ENCODE measurements at places on chromosomes 4 and X.

DNA sequence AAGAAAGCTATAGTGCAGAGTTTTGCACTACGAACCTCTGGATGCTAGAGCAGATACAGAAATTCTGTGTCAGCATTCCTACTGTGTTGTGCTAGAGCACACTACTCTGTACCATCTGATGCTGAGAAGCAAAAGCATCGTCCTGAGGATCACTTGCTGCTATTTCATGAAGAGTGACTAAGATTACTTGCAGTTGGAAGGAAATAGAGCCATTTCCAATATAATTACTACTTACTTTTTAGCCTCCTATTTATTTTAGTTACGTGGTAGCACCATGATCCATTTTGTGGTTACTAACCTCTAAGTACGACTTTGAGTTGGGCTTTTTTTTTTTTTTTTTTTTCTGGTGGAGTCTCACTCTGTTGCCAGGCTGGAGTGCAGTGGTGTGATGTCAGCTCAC lies 226.7 kb downstream of the PALLD start:
- no peak for DNase-seq

DNA sequence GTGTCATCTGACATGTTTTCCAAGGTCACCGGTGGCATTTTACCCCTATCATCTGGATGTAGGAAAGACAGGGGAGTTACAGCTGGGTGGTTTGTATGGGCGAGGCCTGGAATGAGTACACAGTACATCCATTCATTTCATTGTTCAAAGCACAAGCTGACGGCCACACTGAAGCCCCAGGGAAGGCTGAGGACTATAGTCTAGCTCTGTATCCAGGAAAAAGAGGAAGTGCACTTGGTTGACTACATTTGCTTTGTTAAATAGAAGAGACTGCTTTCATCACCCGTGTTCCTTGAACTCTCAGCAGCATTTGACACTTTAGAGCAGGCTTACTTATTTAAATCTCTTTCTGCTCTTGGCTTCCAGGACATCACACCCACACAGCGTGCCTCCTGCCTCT lies 1041.0 kb upstream of the TENM3 start:
- no peak for DNase-seq

DNA sequence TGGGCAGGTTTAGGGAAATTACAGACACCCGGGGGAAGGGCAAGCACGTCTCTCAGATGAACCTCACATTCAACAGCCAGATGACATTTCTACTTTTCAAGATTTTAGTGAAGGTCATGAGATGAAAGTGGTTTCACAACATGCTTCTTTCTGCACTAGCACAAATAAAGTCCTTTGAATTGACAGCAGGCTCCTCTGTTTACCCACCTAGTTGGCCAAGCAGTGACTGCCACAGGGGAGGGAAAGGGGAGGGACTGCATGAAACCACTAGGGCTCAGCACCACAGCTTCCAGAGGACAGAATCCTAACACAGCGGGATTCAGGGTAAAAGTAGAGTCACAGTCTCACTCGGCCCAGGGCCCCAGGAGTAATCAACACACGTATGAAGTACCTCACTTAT lies 6.2 kb downstream of the RAB40A start:
- no peak for DNase-seq

DNA sequence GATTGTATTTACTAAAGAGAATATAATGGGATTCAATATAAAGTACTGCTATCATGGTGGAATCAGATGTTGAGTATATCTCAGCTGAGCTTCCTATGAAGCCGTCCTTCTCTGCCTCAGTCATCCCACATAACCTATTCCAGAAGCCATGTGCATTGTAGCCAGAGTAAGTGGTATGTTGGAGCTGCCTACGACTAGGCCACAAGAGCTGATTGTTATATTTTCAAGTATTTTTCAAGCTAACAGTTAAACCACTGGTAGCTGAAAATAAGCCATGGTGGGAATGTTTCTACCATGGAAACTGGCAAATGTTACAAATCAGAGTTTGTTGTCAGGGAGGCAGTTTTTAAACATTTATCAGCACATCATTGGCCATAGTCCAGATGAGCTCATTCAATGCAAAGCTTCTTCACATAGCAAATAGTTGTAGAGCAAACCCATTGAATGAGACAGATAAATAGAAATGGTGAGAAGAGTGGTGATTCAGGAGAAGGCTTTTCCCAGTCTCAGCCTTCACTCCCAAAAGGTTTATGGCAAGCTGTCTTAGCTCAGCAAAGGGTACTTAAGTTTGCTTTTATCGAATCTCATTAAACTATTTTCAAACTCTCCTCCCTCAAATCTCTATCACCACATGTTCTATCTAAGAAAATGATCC lies 436.4 kb downstream of the PCDH19 start:
- DNase-seq, result no peak

DNA sequence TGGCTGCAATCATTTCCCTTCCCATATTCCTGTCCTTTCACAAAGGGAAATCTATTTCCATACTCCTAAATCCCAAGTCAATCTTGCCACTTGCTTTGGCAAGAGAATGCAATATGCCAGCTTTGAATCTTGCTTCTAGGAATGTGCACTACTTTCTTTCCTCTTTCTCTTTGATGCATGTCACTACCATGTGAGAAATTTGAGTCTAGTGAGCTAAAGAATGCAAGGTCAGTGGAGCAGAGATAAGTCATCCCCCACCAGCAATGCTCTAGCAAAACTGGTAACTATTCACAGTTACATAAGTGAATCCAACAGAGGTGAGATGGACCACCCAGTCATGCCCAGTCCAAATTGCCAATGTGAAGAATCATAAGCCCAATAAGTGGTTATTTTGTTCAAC lies 910.4 kb downstream of the RAB28 start:
- no peak for DNase-seq

- DNase-seq, result no peak
These were observed 22.1 kb downstream of the PKD2 start for GRCh38 chr4:88029556-88029955.

GRCh38 chr4:113339430-113339813 lies 290.0 kb downstream of the ANK2 start:
- DNase-seq, result no peak

GRCh38 chr4:168197926-168198325 lies 105.6 kb downstream of the ANXA10 start:
- DNase-seq, result no peak

GRCh38 chr4:20279381-20279780 lies 27.7 kb downstream of the SLIT2 start:
- no peak for DNase-seq

DNA sequence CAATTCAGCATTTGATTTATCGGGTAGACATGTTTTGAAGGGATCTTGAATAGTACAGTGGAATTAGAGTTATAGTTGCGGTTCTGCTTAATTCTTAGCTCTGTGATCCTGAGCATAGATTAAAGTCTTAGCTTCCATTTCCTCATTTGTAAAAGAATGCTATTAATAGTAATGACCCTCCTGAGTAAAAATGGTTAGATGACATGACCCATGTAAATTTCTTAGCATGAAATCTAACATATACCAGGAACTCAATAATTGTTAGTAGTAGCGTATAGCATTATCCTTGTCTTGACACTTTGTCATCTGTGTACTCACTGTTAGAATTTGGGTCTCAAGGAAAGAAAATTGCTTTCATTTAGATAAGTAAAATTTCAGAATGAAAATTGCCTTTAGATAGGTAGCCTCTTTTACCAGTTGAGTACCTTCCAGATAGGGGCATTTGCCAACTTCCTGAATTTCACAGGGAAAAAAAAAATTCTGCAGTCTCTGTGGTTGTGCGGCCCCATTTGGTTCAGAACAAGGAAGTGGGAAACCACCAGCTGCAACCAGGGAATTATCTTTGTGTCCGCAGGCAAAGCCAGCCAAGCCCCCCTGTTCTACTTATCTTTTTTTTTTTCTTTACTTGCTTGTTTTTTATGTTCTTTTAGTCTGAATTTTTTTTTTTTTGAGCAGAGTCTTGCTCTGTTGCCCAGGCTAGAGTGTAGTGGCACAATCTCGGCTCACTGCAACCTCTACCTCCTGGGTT lies 86.9 kb downstream of the TMEM164 start:
- no peak for DNase-seq

DNA sequence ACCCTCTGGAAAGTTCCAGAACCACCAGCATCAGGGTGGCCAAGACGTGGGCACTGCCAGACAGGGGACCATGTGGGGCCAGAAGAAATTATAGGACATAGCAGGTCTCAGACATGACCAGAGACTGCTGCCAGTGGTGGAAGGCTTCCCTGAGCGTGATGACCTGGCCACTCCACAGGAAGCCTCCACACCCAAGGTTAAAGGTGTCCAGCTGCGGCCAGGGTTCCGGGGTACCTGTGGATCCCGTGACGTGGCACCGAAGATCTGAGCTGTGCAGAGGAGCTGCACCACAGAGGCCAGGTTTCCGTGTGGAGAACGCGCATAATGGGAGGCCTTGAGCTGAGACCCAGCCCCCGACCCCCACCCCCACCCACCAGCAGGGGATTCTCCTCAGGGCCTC lies 16.4 kb upstream of the CTBP1 start:
- no peak for DNase-seq

DNA sequence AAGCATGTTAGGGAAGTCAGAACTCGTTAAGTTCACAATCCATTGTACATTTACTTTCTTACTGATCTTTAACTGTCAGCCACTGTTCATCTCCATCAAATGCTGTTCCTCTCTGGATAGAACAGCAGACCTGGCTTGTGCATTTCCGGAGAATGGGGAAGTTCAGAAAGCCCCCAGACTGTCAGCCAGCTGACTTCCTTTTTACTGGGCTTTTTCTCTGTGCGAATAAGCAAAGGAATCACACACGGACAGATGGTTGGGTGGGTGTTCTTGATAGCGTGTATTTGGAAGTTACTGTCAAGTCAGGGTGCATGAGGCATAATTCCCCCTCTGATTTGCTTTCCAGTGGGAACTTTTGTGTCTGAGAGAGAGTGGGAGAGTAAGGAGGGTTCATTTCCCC lies 56.8 kb downstream of the TSPAN7 start:
- DNase-seq, result no peak

DNA sequence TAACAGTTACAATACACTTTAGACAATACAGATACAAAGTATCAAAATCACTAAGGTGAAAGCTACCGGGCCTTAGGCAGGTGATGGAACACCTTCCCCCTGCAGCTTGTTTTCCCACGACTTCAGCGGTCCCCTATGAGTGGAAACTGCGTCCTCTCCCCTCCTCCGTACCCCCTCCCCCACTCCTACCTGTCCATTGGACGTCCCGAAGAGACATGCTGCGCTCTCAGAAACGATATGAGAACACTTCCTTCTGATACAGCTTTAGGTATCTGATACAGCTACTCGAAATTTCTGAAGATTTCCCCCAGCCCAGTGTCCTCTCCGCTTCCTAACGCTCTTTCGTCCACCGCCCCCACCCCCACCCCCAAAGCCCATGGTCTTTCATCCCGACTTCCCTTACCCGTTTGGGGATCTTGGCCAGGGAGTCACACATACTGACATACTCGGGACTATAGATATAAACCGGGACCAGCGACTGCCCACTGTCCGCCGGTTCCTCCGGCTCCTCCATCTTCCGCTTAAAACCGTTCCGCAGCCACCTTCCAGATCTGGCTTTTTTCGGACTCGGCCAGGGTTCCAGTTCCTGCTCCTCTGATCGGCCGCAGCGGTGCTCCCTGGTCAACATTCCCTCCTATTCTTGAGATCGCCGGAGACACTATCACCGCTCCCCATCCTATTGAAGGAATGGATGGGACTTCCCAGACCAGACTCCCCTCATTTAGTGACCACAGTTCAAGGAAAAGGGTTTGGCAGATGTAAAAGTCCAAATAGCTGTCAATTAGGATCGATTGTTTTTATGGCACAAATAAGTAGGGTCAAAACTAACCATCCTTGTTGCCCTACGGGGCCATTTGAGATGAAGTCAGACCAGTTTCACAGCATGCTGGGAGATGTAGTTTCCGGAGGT lies at the start of gene HDAC8:
Gene HDAC8, minus strand, starts transcription at position 596 of the 910 bp plus-strand sequence. Its CDS starts 82 bp downstream, at position 514.
- no peak for DNase-seq

GRCh38 chr4:30945586-30945985 lies 225.4 kb downstream of the PCDH7 start:
- no peak for DNase-seq

DNA sequence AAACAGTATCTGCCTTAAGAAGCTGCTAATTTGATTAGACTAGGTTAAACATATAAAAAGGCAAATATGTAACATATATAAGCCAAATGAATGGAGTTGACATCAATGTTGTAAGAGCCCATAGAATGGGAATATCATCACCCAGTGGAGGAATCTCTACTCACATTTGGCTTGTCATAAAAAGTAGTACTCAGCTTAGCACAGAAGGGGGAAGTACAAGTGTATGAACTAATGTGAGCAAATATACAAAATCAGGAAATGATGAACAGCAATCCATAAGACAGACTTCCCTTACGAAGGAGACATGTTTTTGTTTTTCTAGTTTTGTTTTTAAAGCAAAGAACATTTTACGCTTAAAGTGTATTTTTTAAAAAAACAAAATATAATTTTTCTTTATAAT lies 74.9 kb downstream of the MAB21L2 start:
- no peak for DNase-seq

GRCh38 chr4:43379016-43379415 lies 486.5 kb downstream of the GRXCR1 start:
- no peak for DNase-seq

GRCh38 chr4:1084796-1085403 lies 28.5 kb downstream of the RNF212 start:
- DNase-seq, result no peak

DNA sequence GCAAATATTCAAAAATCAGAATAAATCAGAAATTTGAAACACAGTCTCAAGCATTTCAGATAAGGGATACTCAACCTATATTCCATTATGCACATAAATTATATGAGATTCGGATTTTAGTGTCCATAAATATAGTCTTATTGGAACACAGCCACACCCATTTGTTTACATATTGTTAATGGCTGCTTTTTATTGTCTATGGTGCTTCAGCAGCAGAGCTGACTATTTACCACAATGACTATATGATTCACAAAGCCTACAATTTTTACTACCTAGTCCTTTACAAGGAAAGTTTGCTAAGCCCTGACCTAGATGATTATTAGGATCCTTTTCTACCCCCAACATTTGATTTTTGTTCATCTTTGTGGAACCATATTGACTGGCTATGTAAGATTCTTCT lies 63.9 kb downstream of the IL1RAPL1 start:
- DNase-seq, result no peak

GRCh38 chrX:12825801-12826200 lies 34.6 kb downstream of the PRPS2 start:
- no peak for DNase-seq

GRCh38 chr4:73487233-73487632 lies 5.7 kb downstream of the AFM start:
- DNase-seq, result no peak

DNA sequence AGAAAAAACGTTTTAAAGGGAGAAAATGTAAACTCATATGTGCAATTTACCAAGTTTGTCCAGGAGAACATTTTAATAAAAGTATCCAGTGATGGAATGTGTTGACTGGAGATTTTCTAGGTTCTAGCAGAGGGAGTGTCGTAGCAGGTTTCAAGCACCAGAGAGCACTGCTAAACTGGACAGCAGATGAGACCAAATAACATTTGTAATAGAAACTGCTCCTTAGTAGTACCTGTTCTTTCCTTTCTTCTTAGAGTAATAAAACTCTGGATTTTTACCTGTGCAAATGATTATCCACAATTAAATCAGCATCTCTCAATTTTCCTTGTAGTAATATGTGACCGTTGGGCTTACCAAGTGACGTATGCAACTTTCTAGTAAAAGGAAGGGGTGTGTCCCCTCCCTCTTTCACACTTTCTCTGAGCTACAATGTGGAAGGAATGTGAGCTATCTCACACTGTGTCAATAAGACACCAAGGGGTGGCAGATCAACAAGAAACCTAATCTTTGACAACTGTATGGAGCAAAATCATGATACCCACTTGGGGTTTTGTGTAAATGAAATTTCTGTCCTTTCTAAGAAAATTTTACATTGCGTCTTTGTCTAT lies 9.5 kb downstream of the HPGDS start:
- DNase-seq, result no peak

GRCh38 chr4:94076498-94076897 lies 131.2 kb upstream of the SMARCAD1 start:
- no peak for DNase-seq

Data from omental fat pad (tissue), 4 donors.